ENCODE measurements at places on chromosomes 6 and 20.

- DNase-seq: no peak
Observed at GRCh38 chr20:3749689-3750531, 17.4 kb downstream of the HSPA12B start.

- no peak for DNase-seq
Observed at GRCh38 chr20:4470375-4470774, 251.3 kb upstream of the PRND start.

- DNase-seq: no peak
Observed at GRCh38 chr6:107624050-107624449, 134.1 kb downstream of the SOBP start.

- no peak for DNase-seq
Observed at GRCh38 chr6:53691667-53692133, 26.1 kb upstream of the KLHL31 start.

DNA sequence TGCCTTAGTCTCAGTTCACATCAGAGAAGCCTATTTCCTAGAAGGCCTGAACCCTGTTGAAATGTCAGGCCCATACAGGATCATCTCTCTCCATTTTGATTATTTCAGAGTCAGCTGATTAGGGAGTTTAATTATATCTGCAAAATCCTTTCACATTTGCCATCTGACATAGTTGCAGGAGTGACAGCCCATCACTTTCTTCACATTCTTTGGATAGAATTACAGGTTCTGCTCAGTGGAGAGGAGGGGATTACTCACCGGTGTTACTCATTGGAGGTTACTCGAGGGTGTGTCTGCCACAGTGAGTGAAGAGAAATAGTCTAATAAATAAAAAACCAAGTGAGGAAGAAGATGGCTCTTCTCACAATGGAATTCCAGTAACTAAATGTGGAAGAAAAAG, 216.8 kb downstream of the TMEM242 start:
- DNase-seq: no peak

GRCh38 chr6:130518588-130518987, 152.8 kb downstream of the TMEM200A start:
- no peak for DNase-seq

GRCh38 chr6:133921249-133921859, 31.7 kb upstream of the TBPL1 start:
- DNase-seq: peak; percentile 82

- DNase-seq: no peak
Observed at GRCh38 chr6:38080889-38081288, 261.4 kb downstream of the ZFAND3 start.

- DNase-seq: no peak
Observed at GRCh38 chr6:149001422-149001821, 254.6 kb downstream of the UST start.

DNA sequence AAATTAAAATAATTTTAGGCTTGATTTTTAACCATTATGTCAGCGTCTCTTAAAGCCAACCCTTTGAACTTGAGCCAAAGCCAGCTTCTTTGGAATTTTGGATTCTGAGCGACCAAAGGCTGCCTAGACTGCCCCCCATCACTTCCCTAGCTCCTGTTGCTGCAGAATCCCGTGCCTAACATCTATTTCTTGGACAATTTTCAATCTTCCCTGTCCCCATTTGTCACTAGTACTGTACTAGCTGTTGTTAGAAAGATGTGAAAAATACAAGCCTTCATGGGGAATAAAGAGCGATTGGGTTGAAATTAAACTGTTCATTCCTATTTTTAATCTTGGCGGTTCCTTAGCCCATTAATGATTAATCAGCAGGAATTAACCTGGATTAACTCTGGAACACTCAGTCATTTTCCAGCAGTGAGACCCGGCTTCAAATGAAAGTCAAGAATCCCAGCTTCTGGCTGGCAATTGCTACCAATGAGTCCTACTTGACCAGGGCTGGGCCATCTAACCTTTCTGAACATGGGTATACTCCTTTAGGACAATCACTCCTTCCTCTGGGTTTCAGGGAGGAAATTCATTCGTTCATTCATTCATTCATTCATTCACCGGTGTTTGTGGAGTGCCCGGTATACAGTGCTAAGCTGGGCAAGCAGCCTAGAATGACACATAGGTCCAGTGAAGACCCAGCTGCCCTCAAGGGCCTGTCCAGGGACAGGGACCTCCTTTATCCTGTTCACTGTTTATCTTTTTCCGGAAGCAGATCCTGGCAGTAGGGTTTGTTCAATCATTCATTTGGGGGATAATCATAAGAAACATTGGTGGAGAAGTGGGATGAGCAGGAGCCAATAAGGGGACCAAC, 1.4 kb upstream of the RRBP1 start:
- no peak for DNase-seq

DNA sequence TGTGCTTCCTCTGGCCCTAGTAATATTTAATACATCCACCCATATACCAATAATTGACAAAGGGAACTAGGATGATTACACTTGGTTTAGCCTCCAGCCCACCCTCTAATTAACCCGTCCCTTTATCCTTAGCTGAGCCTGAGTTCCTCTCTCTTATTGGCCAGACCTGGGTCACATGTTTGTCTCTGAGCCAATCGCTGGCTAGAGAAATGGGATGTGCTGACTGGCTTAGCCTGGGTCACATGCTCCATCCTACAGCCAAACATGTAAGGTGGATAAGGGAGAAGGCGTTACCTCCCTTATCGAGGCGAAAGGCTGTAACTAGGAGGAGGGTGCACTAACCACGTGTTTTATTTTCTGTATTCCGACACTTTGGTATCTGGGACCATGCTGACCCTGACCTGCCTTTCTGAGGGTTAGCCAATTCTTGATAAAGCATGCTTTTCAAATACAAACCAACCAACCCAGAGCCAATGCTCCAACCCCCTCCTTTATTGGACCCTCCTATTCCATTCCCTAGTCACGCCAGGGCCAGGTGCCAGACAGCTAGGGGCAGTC, 262.7 kb downstream of the PREX1 start:
- no peak for DNase-seq

GRCh38 chr20:50093240-50093639, 19.7 kb downstream of the UBE2V1 start:
- no peak for DNase-seq

DNA sequence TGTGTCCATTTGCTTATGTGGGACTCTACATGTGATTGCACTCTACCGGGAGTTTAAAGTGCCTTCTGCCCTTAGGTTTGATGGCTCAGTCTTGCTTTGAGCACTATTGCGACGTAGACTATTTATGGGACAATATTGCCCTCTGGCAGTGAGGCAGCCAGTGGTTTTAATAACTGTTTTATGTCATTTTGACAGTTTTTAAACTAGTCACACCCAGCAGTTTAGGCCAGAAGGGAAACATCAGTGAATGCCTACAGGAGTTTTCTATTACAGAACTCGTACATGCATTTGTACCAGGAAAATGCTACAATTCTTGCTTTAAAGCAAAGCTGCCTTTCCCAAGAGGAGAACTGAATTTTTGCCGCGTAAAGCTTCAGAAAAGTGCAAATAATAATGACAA, 813.7 kb downstream of the KIF16B start:
- no peak for DNase-seq

DNA sequence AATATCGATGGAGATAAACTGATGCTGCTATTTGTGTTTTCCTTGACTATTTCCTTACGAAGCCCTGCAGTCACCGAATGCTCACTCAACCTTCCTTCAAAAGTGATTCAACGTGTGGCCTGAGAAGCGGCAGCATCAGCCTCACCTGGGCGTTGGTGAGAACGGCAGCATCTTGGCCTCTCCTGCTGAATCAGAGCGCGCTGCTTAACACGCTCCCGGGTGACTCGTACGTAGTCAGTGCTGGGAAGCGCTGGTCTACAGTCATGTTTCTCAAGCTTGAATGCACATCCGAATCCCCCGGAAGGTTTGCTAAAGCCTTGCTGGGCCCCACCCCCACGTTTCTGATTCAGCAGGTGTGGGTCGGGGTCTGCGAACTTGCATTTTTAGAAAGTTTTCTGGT, 214.1 kb upstream of the RREB1 start:
- no peak for DNase-seq

- DNase-seq: peak; percentile 9
Observed at GRCh38 chr20:49320460-49320859, 42.6 kb upstream of the ZNFX1 start.

- no peak for DNase-seq
Observed at GRCh38 chr6:41878961-41879405, 16.2 kb downstream of the USP49 start.

- no peak for DNase-seq
Observed at GRCh38 chr6:100475554-100476320, 11.0 kb upstream of the SIM1 start.

GRCh38 chr20:10679269-10679668, 5.5 kb upstream of the JAG1 start:
- no peak for DNase-seq

DNA sequence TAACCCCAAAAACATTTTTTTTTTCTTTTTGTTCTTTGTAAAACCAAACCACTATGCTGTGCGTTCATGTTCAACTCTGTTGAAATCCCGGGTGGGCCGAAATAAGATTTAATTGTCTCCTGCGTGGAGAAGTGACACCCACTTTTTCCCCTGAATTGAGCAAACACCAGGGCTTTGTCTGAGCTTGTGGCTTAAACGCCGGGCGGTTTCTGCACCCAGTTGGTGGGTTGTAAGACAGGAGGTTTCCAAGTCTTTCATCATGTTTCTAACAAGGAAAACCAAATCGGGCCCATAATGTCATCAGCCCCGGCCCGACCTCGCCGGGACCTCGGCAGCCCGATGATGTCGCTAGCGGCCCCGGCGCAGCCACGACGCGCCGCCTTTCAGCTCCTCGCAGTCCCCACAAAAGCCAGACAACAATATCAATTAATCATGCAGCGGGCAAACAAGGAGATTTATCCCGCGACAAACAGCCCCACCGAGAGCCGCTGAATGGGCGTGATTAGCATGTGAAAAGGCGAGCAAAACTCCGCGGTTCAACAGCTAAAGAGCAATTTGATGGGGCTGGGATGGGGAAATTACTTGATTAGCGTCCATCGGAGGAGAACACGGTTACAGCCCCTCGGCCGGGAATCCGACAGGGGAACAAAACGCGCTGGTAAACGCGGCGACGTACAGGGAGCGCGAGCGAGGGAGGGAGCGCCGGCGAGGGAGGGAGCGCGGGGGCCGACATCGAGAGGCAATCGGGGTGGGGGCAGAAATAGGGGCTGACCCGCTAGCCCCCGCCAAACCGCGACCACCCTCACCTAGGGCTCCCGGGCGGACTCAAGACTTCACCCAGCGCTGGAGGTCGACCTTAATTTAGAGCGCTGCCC, 5.3 kb downstream of the LINC00237 start:
- peak; percentile 47 for DNase-seq

DNA sequence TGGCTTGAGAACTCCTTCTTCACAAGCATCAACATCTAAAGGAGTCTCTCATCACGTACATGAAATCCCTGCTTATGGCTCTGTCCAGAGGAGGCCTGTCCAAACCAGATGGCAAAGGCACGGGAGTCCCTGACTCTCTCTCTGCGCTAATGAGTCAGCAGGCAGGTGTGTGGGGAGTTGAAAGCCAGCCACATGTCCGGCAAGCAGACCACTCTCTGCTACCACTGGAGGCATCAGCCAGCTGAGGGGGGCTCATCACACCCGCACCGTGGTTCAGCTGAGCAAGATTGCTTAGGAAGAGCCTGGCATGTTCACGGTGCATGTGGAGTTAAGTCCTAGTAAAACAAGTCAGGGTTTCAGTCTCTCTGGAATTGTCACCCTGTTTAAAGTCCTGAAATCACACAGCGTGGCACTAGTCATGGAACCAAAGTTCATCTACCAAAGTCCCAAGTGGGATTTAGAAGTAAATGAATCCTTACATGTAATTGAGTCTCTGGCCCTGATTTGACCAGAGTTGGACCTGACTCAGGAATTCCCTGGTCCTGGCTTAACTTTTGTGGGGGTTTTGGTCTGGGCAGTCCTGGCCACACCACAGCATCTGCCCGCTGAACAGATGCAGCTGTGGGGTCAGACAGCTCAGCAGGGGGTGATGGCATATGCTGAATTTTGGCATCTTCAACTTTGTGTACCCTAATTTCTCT, 155.2 kb upstream of the RIN2 start:
- DNase-seq: no peak

Data from OCI-LY7 (cell line).